ENCODE measurements at places on chromosomes 13 and 19. TPM values are rescaled to one million over a fixed set of nuclear protein-coding genes. Genes with fewer than 3 reads are reported as not detected.

The TEX29 gene
- total RNA-seq, result 0.43 TPM

DNA sequence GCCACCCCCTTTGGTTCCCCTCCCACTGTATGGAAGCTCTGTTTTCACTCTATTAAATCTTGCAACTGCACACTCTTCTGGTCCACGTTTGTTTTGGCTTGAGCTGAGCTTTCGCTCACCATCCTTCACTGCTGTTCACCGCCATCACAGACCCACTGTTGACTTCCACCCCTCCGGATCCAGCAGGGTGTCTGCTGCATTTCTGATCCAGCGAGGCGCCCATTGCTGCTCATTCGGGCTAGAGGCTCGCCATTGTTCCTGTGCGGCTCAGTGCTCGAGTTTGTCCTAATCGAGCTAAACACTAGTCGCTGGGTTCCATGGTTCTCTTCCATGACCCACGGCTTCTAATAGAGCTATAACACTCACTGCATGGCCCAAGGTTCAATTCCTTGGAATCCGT lies 42.7 kb downstream of the ACTN4 start:
- no peak overlapping the region for H3K27ac ChIP-seq
- peaks cover 66% of the 10 kb centered on the region for H3K4me1 ChIP-seq
- H3K27me3 ChIP-seq, result no peaks in the 10 kb centered on the region
- DNase-seq, result no peak
- H3K4me3 ChIP-seq, result no peak overlapping the region

DNA sequence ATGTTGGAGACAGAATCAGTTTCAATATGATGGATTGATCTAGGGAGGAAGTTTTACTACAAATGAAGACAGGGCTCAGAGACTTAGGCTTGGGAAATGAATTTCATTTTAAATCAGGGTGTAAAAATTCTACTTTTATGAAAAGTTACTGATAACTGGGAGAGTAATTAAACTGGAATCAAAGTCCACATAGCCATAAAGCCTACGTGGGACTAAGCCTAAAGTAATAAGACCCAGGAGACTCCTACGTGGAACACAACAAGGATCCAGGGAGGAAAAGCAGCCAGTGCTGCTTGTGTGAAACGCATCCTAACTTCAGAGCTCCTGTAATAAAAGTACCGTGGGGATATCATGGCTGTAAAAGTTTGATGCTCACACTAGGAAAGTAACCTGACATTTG lies 152.0 kb upstream of the MYO16 start:
- no peaks in the 10 kb centered on the region for H3K27me3 ChIP-seq
- no peak overlapping the region for H3K27ac ChIP-seq
- H3K36me3 ChIP-seq, result no peaks in the 10 kb centered on the region
- H3K4me3 ChIP-seq, result no peak overlapping the region
- no peaks in the 10 kb centered on the region for H3K4me1 ChIP-seq
- DNase-seq, result no peak

DNA sequence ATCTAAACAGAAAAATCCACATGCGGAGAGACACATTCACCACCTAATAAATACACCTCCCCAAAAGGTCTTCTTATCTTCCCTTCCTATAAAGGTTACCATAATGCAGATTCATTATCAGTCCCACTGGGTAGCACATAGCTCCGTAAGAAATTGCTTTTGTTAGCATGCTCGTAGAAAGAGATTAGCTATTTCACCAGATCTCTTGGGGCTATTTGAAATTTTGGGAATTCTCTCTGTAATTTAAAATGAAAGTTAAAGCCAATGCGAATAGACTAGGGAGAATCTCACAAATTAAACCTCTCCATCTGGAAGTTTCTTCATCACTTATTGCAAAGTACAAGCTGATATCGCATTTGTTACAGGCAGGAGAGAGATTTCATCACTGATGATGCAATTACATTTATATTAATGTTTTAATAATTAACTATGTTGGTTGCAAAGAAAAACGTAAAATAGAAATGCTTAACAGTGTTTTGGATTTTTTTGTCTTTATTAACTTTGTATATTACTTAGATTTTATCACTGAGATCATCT lies 12.9 kb upstream of the DACH1 start:
- no peak for DNase-seq
- H3K27ac ChIP-seq, result no peak overlapping the region
- H3K27me3 ChIP-seq, result peaks cover 5% of the 10 kb centered on the region
- H3K4me3 ChIP-seq, result no peak overlapping the region

- H3K4me3 ChIP-seq, result no peak overlapping the region
- H3K27me3 ChIP-seq, result no peaks in the 10 kb centered on the region
- H3K4me1 ChIP-seq, result no peaks in the 10 kb centered on the region
Observed at GRCh38 chr13:73158851-73159250, 100.0 kb downstream of the KLF5 start.

DNA sequence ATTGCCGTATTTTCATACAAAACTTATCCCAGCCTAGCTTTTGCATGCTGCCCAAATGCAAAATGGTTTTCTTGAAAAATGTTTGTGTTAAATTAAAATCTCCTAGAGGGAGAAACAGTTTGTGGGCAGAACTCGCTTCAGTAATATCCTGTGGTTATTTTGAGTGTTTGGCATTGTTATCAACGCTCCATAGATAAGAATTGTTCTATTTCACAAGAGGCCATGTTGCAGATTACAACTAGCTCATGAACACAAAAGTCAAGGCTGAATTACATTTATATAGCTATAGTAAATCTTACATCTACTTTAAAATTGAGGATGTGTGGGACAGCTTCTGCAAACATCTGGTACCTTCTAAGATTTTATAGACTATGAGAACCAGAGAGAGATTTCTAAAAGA lies 447.9 kb downstream of the DCT start:
- DNase-seq, result no peak
- no peak overlapping the region for H3K27ac ChIP-seq
- H3K4me1 ChIP-seq, result no peaks in the 10 kb centered on the region
- no peak overlapping the region for H3K4me3 ChIP-seq

GRCh38 chr13:112973577-112973951 lies 4.5 kb downstream of the MCF2L start:
- peaks cover 15% of the 10 kb centered on the region for H3K4me1 ChIP-seq
- H3K36me3 ChIP-seq, result peaks cover 1% of the 10 kb centered on the region
- DNase-seq, result no peak
- no peak overlapping the region for H3K4me3 ChIP-seq
- no peaks in the 10 kb centered on the region for H3K27me3 ChIP-seq

DNA sequence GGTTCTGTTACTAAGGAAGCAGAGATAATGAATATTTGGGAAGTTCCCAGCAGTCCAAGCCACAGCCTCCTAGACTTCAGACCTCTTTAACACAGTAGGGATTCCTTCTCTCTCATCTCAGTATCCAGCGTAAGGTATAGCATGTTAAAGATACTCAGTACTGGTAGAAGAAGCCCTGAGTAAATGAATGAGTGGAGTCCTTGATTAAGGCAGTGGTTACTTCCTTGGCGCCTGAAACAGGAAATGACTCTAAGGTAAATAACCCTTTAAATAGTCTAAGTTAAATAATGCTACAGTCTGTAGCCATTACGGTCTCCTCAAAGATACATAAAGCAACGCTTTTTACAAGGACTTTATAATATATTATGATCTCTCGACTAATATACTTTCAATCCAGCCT lies 650.8 kb upstream of the MIR17HG start:
- no peak overlapping the region for H3K4me3 ChIP-seq
- no peaks in the 10 kb centered on the region for H3K36me3 ChIP-seq
- no peaks in the 10 kb centered on the region for H3K4me1 ChIP-seq
- no peak overlapping the region for H3K27ac ChIP-seq
- no peaks in the 10 kb centered on the region for H3K27me3 ChIP-seq

All from activated CD4-positive, alpha-beta memory T cell treated with anti-CD3 and anti-CD28 coated beads for 36 hours (primary cell).